DMS53 (cell line): ENCODE measurements at places on chromosomes 5 and 9.

DNA sequence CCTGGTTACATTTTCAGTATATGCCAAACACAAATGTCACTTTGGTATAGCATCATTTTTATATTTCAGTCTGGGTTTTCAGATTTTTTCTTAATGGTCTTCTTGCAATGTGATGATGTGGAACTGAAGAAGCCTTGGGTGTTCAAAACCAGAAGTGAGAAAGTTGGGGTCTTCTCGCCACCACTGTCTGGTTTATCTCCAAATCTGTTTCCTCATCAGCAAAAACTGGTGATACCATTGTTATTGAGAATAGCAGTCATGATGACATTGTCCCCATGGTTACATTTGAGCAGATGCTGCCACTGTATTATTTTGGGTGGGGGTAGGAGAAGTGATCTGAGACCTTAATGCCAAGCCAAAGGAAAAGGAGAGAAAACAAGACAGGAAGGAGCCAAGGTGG lies 85.9 kb upstream of the MAP3K1 start:
- DNase-seq = no peak

GRCh38 chr5:131258733-131259132 lies 5.1 kb upstream of the CDC42SE2 start:
- no peak for DNase-seq

DNA sequence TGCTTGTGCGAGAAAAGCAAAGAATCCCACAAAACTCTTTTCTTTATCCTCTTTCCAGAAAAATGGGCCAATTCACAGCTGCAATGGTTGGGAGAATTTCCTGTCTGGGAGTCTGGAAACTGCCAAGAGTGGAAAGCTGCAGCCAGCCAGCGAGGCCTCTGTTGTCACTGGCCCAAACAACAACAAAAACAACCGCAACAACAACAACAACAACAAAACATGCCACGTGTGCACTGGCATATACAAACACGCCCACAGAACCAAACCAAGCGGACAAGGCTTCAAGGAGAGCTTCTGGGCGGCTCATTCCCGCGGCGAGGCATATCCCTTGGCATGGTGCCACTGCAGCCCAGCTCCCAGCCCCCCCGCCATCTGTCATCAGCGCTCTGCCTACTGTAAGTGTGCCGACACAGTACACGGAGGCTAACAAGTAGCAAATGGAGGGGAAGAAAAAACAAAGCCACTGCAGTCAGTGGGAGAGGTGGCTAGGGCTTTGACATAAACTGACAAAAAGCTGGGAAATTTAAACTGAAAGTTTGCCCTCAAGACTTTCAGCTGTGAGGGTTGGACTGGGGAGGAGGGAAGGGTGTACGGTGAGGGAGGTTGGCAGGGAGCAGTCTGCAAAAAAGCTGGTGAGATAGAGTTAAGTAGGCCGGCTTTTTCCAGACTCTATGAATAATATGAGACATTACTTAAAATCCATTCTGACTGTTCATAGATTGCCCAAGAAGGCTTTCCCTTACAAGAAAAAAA lies 165.0 kb upstream of the ZNF462 start:
- DNase-seq = peak; percentile 80

DNA sequence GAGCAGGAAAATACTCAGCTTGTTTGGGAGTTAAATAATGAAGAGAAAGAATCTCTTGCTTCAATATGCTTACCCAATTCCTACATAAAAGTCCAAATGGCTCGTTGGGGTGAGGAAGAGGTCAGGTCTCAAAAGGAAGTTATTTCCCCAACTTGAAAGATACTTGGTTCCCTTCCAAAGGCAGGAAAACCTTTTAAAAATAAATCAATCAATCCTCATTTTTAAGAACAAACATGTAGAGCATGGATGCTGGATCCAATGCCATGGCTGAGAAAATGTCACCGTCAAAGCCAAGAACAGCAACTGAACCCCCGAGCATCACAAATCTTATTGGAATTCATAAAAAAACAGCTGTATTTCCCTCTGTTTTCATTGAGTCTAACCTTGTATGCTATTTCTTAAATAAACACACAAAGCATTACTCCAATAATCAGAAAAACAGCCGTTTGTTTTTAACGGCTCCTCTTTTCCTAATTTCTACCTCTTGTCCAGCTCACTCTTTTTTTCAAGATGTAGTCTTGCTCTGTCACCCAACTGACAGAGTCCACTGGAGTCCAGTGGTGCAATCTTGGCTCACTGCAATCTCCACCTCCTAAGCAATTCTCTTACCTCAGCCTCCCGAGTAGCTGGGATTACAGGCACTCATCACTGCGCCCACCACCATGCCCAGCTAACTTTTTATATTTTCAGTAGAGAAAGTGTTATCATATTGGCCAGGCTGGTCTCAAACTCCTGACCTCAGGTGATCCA lies 140.7 kb downstream of the GNA14 start:
- DNase-seq = no peak

DNA sequence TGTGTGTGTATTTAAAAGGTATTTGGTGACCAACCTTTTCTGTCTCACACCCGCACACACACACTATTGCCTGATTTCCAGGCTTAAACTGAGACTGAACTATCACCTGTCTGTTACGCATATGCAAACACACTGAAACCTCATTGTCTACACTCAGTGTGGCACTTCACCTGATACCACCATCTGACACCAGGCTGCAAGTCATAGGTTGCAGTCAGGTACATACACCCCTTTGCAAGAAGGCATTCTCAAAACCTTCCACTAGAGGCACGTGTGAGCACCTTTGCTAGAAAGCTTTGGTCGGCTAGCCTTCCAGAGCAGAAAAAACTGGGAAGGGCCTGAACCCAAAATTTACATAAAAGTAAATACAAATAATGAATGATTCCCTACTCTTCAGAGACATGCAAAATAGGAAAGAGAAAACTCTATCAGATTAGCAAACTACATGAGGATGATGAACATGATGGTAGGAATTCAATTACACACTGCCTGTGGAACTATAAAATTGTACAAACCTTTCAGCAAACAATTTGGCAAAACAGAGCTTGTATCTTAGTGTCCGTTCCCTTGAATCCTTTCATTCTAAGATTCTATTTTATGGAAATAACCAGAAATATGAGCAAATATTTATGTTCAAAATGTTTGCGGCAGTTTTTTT lies 5.9 kb upstream of the FOXD1 start:
- DNase-seq = peak; percentile 99

DNA sequence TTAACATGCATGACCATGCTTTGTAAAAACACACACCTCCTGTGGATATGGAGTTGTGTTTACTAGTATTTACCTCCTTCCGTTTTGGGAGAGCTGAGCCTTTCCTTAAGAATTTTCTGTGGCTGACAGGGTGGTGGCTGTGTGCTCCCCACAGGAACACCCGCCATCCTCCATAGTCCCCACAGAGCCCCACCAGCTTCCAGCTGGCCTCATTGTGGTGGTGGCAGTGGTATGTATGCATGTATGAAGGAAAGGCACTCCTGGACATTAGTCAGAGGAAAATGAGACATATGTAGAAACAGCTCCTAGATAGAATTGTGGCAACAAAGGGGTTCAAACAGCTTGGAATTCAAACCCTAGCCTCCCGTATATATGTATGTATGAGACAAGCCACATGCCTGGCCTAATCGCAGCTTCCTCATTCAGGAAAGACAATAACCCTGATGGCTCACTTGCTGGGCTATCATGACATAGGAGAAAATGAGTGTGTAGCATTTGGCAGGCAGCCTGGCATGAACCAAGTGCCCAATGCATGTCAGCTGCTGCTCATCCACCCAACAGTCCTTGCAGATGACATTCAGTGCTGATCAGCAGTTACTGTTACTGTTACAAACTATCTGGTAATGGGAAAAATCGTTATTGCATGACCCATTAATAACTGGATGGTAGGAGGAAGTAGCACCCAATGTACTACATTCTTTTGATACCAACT lies 459.7 kb downstream of the EBF1 start:
- DNase-seq = no peak

DNA sequence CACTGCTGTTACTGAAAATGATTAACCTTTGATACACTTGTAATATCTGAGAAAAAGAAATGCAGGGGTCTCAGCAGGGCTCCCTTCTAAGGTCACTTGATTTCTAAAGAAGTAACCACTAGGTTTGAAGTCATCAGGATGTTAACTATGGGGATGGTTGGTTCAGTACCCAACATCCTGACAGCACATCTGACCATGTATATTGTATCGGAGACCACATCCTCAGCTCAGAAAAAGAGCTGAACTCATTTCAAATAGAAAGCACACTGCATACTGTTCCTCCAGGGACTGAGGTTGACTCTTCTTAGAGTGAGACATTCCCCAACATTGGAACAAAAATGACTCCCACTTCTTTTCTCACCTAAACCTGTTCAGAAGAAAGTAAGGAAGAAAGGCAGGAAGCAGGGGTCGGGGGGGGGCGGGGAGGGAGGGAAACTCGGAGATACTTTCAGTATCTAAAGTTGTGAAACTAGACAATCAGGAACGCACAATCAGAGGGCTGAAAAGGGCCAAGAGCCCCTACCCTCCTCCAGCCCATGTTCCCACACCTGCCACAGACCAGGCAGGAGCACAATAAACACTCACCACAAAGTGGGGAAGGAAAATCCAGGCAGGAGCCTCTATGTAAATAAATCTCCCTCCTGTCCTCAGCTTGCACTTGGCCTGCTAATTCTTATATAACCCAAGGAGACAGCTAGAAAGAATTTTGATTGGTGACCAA lies 730 bp upstream of the GZMA start:
- DNase-seq = no peak
